NCI-H2081 (cell line): ENCODE measurements at places on chromosomes 16 and 17.

DNA sequence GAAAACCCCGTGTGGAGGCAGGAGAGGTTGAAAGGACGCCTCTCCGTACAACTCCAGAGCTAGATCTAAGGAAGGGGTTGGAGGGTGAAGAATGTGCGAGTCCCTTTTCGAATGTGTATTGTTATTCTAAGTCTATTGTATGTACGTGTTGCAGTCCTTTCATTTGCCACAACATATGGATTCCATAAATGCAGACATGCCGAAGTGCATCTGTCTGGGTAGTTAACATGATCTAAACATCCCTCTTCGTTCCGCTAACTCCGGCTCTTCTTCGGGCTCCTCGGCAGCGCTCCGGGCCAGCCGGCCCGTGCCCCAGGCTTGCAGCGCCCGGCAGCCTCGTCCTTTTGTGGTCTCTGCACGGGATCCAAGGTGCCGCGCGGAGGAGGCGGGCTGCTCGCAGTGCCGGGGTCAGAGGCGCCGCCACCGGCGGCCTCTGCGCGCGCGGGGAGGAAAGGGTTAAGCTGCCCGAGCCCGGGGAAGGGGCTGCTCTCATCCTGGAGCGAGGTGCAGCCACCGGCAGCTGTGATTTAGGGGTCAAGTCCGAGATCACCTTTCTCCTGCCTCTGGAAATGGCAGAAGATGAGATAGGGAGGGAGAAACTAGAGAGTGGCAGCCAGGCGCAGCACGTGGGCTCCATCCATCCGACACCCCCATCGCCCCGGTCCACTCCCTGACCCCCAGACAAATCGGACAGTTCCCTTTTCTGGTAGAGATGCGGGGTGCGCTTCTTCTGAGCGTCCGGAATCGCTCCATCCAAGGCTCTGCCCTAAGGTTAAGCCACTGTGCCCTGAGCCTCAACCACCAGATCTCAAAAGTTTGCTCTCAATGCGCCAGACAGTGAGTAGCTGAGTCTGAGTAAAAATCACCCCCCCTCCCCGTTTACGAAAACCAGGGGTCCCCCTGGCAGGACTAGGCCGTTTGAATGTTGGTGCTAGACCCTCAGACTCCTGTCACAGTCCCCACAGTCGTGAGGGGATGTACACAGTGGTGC lies 15.1 kb upstream of the ZFHX3 start:
- DNase-seq, result no peak

GRCh38 chr16:88048985-88049384 lies 97.8 kb downstream of the BANP start:
- no peak for DNase-seq

DNA sequence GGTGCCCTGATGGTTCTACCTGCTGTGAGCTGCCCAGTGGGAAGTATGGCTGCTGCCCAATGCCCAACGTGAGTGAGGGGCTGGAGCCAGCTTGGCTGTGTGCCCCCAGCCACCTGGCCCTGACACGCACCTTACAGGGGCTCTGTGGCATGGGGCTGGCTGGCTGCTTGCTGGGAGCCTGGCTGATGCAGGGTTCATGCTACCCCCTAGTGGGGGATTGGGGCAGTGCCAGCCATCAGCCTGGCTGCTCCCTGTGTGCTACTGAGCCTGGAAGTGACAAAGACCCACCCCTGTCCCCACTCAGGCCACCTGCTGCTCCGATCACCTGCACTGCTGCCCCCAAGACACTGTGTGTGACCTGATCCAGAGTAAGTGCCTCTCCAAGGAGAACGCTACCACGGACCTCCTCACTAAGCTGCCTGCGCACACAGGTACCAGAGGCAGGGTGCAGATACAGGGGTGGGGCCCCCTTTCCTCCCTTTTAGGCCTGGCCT lies 5.7 kb downstream of the GRN start:
- peak; percentile 80 for DNase-seq

DNA sequence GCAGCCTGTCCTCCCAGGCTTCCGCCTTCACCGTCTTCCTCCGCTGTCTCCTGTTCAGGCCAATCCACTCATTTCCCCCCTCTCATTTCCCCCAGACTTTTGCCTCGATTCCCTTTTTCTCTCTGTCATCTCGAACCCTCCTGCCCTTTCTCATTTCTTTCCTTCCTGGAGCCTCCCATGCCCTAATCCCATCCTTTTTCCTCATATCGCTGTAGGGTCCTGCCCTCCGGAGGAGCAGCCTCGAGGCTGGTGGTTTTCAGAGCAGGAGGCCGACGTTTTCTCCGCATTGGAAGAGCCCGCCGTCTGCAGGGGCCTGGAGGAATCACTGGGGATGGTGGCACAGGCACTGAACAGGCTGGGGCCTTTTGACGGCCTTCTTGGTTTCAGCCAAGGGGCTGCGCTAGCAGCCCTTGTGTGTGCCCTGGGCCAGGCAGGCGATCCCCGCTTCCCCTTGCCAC lies 597 bp downstream of the OVCA2 start:
- DNase-seq, result no peak

- DNase-seq, result no peak
Measured at GRCh38 chr17:40932608-40933007, 4.8 kb downstream of the KRT23 start.

DNA sequence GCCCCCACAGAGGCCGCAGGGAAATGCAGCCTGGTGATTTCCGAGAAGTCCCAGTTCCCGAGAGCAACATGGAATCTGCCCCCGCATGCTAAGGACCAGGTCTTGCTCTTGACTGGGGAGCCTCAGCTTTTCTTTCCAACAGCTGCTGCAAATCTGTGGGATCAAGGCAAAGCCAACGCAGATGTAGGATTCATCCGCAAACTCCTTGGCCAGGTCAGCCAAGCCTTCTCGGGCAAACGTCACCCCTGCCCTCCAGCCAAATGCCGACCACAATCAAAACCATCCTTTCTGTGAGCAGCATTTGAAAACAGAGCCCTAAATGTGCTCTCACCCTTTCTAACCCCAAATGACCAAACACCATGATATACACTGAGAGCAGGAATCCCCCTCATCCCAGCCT lies 54.0 kb downstream of the MRM3 start:
- DNase-seq, result no peak

DNA sequence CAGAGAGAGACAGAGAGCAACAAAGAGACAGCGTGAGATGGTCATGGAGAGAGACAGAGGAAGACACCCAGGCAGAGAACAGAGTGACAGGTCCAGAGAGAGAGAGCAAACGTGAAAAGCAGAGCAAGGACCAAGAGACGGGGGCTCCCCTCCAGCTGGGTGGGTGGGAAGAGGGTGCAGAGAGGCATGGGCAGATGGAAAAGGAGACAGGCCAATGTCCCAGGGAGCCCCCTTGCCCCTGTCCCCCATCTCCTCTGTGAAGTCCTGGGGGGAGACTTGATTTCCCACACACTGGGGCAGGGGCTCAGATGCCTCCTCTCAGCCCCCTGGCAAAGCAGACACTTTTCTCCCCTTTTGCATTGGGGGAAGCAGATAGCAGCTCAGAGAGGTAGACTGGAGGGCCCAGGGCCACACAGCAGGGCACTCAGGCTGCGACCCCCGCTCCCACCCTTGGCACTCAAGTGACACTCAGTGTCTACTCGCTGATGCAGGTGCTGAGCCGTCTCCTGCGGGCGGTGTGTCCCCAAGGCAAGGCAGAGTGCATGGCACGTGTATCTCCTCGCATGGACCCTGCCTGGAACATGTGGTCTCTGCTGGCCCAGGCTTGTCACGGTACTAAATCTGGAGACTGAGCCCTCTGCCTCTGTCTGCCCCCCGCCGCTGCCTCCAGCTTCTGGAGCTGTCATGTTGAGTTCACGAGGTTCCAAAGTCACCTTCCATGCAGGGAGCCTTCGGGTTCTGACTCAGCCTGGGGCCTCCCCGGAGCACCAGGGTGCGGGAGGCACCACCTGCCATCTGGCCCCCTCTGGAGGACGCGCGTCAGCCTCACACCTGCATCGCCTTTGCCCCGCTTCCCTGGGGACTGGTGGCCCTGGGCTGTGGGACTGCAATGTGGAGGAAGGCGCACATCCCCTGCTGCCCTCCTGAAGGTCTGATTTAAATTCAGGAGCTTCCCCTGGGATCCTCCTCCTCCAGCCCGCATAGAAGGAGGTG lies 215.9 kb upstream of the GSE1 start:
- peak; percentile 69 for DNase-seq

DNA sequence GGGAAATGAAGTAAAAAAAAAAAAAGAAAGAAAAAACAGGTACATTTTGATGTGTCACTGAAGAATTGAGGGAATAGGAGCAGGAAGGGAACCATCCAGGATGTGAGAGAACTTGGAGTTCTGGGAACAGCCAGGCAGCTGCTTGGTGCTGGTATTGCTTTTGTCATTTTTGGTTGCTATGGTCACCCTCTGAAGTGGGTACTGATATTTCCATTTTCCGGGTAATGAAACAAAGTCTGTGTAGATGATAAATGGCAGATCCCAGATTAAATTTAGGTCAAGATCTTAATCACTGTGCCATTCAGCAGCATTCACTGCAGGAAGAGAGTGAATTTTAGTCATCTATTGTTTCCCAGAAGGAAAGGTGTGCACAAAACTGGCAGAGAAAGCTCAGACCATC lies 93.6 kb downstream of the ABCA8 start:
- DNase-seq, result peak; percentile 70

- no peak for DNase-seq
Measured at GRCh38 chr17:78793415-78793814, 11.3 kb upstream of the CYTH1 start.
